ENCODE measurements at places on chromosomes 2 and 18.

DNA sequence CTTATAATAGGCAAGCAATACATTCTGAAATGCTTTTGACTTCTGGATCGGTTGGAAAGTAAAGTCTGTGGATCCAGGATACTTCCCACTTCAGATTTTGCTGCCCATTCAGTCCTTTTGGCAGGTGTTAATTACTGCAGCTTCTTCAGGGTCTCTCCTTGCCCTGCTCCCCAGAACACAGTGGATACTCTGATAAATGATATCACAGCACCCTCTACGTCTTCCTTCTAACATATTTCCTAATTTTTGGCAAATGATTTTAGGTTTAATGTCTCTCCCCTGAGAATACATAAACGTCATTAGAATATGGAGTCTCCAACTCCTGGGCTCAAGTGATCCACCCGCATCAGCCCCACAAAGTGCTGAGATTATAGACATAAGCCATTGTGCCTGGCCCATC lies 249.8 kb downstream of the NYAP2 start:
- DNase-seq = no peak

DNA sequence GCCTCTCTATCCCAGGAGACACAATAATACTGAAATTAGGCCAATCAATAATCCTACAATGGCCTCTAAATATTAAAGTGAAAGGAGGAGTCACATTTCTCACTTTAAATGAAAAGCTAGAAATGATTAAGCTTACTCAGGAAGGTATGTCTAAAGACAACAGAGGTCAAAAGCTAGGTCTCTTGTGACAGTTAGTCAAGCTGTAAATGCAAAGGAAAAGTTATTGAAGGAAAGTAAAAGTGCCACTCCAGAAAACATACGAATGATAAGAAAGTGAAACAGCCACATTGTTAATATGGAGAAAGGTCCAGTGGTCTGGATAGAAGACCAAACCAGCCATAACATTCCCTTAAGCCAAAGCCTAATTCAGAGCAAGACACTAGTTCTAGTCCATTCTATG lies 9.5 kb downstream of the SESTD1 start:
- DNase-seq = no peak

DNA sequence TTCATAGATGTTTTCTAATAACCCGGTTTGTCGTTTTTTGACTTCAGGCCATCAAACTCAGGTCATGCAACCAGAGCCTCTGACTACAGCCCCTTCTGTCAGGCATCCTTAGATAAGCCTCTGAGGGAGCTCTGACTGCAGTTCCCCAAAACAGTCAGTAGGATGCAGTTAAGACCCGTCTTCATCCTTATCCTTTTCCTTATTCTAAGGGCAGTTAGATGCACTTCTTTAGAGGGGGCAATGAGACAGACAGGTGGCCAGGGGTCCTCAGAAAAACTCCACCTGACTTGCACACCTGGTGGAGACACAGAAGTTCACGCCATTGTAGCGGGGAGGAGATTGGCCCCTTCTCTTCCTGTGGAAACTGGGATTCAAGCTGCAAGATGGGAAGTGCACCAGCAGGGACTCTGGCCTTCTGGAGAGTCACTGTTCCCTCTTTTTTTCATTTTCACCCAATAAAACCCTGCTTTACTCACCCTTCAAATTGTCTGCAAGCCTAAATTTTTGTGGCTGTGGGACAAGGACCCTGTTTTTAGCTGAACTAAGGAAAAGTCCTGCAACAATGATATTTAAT lies 104.8 kb upstream of the TFPI start:
- DNase-seq = no peak

DNA sequence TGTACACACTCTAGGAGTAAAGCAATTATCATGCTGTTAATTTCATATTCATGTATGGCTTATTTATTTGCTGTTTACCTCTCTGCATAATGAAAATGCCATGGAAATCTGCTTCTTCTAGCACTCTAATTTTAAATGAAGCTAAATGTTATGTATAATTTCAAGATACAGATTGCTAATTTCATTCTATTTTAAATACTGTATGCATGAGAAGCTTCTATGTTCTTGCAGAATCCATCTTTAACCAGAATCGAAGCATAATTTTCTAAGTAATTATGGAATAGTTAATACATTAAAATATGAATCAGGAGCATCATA lies 127.2 kb downstream of the UBE2E3 start:
- no peak for DNase-seq

DNA sequence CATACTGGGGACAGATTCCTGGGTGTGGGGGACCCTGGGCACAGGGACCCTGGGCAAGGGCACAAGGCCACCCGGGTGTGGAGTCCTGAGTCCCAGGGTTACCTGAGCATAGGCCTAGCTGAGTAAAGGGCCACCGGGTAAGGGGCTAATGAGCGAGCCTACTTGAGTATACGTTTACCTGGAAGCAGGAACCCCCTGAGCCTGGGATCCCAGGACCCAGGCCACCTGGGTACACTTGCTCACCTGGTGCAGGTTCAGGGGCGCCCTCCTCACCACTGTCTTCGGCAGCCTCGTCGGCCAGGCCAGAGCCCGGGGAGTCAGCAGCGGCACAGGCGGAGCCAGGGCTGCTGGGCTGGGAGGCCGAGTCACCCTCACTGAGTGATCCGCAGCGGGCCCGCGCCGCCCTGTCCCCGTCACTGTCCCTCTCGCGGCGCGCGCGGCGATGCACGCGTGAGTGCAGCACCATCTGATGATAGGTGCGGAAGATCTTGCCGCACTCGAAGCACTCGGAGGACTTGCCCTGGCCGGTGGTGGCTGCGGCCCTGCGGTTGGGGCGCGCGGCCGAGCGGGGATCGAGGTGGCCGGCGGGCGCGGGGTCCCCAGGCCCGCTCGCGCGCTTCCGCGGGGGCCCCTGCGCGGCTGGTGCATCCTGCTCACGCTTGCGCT lies 53.9 kb downstream of the ZNF516 start:
- DNase-seq = no peak

DNA sequence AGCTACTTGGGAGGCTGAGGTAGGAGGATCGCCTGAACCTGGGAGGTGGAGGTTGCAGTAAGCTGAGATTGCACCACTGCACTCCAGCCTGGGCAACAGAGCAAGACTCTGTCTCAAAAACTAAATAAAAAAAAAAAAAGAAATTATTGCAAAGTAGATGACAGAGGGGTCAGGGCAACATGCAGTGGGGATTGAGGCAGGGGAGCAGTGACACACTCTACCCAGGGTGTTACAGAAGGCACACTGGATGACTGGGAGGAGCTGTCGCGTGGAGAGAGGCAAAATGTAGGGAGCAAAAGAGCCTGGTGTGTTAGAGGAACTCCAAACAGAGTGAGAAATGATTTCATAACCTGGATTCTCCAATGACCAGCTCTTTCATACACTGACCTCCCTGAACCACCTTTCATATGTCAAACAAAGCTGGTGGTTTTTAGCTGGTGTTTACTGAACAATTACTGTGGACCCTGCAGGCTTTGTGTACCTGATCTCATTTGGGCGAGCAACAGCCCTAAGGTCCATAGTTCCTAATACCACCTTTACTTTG lies 22.1 kb downstream of the FBXO41 start:
- DNase-seq = no peak

GRCh38 chr2:88209521-88210131 lies 39.5 kb downstream of the THNSL2 start:
- DNase-seq = no peak

DNA sequence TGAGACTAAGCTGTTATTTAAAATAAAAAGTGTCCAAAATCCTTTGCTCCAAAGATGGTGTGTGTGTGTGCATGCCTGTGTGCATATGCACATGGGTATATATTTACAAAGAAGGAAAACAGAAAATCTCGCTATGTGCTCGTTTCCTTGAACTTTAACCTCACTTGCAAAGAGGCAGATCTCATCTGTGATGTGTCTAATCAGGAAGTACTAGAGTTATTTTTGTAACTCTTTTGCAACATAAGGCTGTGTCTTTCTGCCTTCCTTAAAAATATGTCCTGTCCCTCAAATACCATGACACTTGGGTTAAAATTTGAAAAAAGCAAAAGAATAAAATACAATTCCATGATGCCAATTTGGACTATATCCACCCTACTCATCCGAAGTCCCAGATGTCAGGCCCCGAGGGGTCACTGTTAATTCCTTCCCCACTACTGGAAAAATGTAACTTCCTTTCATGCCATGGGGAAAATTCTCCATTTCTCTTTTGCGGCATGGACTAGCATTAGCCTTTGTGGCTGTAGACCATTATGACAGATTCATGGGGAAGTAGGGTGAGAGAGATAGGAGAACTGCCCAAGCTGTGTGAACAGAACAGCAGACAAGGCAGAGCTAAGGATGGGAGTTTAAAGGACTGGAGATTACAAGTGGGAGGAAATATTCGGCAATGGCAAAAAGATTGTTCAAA lies 191.3 kb downstream of the MYO1B start:
- DNase-seq = no peak

DNA sequence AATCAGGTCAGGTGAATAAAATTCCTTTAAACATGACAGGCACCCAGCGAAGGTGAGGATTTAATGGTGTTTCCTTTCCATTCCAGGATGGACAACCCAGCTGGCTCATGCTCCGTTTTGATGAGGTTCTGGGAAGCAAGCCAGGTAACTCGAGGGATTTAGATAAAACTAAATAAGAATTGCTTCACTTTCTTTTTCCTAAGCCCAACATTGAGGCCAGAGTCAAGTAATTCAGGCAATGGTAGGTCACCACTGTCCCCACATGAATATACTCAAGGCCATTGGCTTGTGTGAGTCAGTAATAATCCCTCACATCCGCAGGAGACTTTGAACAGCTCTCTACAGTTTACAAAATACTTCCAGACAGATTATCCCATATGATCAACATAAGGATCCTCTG lies 16.2 kb upstream of the LRATD1 start:
- no peak for DNase-seq

- DNase-seq = no peak
These were observed 16.2 kb upstream of the RHOB start for GRCh38 chr2:20430461-20431300.

DNA sequence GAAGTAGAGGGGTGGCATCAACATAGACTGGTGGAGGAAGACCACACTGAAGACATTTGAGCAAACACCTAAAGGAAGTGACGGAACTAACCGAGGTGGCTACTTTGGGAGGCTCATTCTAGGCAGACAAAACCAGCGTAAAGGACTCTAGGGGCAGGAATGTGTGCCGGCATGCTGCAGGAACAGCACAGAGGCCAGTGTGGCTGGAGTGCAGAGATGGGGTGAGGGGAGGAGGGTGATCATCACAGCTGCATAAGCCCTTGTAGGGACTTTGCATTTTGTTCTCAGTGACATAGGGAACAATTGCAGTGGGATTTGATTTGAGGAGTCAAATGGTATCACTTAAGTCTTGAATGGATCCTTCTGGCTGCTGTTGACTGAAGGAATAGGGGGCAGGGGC lies 253.5 kb downstream of the NCKAP5 start:
- DNase-seq = no peak

DNA sequence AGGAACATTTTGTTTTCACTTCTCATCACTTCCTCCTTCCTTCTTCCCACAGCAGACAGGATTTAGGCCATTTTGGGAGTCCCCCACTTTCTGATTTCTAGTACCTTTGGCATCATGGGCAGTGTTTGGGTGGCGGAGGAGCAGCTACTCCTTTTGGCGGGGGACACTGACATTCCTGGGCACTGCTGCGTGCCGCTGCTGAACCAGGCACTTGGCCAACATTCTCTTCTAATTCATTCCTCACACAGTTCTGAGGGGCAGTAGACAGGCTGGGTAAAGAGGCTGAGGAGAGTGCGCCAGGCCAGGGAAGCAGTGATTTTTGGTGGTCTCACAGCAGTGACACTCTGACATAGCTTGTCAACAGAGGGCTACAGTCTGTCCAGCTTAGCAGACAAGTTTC lies 270.2 kb downstream of the LOXHD1 start:
- no peak for DNase-seq

- no peak for DNase-seq
These were observed 69.6 kb downstream of the PHLPP1 start for GRCh38 chr18:62784966-62785413.

DNA sequence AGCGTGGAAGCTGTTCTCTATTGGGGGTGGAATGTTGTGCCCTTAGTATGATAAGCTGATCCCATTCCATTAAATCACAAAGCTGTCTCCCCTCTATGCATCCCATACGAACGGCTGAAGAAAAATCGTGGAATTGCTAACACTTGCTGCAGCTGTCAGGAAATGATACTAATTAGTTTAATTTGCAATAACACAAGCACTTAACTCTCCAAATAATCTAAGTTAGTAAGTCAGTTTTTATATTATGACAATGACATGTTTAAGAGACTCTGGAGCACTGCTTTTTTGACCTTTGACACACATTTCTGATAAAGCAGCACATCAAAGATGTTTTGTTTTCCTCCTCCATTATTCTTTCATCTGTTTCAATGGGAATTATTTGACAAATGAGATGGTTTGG lies 123.7 kb upstream of the SATB2 start:
- DNase-seq = no peak

- DNase-seq = no peak
These were observed 168.2 kb downstream of the VWC2L start for GRCh38 chr2:214579035-214579434.

- no peak for DNase-seq
These were observed 1146.6 kb downstream of the RPIA start for GRCh38 chr2:89837962-89838625.

DNA sequence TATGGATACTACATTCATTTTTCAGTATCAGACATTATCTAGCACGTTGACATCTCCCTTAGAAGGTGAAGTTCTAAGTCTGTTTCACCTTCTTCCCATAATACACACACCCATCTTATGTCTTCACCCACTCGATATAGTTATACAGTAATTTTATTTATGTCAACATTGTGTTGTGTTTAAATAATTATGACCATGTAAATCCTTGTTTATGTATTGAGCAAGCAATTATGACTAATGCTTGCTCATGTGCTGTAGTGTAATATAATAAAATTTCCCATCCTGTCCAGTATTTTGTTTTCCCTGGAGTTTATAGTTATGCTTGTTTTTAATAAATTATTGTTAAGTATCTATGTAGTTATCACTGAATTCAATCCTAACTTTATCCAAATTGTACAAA lies 163.2 kb downstream of the MTX2 start:
- no peak for DNase-seq

GRCh38 chr2:215851696-215852095 lies 161.7 kb downstream of the MREG start:
- DNase-seq = no peak

GRCh38 chr2:63596401-63596883 lies 7.7 kb downstream of the MDH1 start:
- DNase-seq = no peak

- no peak for DNase-seq
These were observed 20.6 kb downstream of the ANTXR1 start for GRCh38 chr2:69033461-69034095.

All from stimulated activated CD4-positive, alpha-beta T cell treated with anti-CD3 and anti-CD28 coated beads, TNF-alpha, amount 100 ng/mL, for 48 hours (primary cell).